Stimulated activated naive CD4-positive, alpha-beta T cell (primary cell): ENCODE measurements at places on chromosomes 16 and 17.

GRCh38 chr16:14487579-14487978, 142.5 kb downstream of the PARN start:
- DNase-seq: no peak

DNA sequence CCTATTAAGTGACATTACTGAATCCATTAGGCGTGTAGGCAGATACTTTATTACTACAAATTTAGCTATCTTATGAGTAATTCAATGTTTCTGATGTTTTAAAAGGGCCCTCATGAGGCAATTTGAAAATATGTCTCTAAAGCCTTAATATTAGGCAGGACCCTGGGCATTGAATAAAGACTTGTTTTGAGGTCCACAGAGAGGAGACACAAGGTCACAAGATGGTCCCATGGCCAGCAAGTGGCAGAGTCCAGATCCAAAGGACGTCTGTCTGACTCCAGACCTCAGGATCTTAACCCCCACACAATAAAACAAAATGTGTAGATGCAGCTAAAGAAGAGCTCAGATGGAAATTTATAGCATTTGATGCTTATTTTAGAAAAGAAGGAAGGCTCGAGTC, 31.9 kb upstream of the HEATR6 start:
- no peak for DNase-seq

GRCh38 chr17:48551596-48552465, 6.9 kb upstream of the HOXB2 start:
- no peak for DNase-seq

GRCh38 chr16:13708347-13709120, 211.4 kb upstream of the ERCC4 start:
- no peak for DNase-seq

GRCh38 chr17:49984776-49985175, 10.2 kb downstream of the DLX3 start:
- no peak for DNase-seq

- no peak for DNase-seq
Observed at GRCh38 chr17:15109608-15110007, 155.5 kb downstream of the PMP22 start.

DNA sequence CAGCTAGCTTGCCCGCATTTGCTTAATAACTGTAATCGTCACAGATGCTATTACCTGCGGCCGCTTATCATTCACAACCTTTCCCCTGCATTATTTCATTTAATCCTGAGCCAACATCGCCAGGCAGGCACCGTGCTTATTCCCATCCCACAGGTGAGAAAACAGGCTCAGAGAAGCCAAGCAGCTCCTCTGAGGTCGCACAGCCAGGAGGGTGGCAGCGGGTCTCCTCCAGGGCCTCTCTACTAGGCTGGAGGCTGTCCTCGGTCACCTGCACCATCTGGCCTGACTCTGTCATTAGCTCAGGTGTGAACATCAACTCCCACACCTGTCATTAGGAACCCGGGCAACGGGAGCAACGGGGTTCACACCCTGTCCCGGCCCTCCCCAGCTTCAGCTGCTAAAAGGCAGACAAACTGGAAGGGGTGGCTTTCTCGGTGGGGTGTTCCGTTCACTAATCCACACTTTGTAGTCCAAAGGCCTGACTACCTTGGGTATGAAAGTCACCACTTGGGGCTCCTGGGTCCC, 3.0 kb downstream of the PPL start:
- no peak for DNase-seq

DNA sequence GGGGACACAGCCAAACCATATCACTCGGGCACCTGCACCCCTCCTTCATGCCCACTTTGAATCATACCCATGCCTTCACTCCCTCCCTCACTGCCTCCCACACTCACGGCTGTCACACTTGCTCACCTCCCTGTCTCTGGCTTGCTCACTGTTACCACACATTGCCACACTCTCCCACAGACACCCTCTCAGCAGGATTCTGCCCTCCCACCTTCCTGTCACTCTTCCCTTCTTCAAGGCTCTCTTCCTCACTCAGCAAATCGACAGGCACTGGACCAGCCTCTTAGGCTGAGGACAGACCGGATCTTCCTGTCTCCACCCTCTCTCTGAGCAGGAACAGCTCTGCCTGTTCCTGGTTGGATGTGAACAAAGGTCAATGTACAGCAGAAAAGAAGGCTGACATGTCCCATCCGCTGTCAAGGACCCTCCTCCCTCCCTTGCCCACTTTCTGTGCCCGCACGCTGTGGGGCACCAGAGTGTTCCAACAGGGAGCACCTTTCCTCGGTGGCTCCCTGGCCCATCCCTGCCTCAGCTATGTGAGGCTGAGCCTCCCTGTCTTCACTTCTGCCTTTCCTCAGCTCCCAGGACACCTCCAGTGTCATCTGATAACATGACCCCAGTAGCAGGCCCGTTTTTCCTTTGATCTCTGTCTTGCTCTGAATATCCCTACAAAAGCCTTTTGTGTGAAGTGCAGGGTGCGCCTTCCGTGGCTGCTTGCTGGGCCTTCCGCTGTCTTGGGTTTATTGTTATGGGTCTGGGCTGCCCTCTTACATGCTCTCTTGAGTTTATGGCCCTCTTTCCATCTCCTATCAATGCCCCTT, 47.0 kb downstream of the CCDC182 start:
- no peak for DNase-seq

GRCh38 chr17:20995873-20996723, 46.7 kb downstream of the USP22 start:
- DNase-seq: no peak

GRCh38 chr16:83437036-83437435, 370.7 kb upstream of the HSBP1 start:
- DNase-seq: no peak
